ENCODE measurements at places on chromosomes 1 and 21.

DNA sequence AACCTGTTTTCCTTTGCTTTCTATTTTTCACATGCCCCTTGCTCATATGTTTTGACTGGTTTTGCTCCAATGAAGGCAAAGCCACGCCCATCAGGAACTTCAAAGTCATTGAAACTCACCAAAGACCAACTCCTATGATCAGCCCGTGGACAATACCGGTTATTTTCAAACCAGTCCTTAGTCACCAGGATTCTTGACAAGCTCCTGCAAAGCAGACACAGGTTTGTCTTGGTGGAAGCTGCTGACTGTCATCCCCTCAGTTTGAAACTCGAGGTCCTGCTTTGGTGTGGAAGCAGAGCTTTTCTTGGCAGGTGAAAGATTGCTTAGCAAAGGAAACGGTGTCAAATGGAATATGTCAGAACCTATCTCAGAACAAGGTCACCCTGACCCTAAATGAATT, 384.7 kb upstream of the CXADR start:
- ATAC-seq: no peak

DNA sequence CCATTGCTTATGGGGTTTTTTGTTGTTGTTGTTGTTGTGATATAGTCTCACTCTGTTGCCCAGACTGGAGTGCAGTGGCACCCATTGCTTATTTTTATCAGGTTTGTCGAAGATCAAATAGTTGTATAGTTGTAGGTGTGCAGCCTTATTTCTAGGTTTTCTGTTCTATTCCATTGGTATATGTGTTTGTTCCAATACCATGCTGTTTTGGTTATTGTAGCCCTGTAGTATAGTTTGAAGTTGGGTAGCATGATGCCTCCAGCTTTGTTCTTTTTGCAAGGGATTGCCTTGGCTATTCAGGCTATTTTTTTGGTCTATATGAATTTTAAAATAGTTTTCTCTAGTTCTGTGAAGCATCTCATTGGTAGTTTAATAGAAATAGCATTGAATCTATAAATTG, 11.6 kb downstream of the ZNF678 start:
- no peak for ATAC-seq

DNA sequence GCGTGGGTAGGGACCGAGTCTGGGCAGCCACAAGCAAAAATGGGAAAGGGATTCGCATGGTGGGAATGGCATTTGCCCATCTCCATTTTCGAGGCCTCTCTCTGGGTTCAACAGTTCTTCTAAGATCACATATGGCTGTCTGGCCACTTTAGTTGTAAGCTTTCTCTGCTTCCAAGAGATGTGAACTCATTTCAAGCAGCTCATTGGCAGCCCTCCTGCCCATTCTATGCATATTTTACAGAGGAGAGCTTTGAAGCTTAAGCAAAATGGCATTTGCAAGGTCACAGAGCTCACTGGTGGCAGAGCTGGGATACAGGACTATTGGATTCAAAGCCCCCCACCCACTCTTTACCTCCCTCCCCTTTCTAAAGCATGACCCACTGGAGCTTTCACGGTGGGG, 93.7 kb downstream of the HHIPL2 start:
- no peak for ATAC-seq

DNA sequence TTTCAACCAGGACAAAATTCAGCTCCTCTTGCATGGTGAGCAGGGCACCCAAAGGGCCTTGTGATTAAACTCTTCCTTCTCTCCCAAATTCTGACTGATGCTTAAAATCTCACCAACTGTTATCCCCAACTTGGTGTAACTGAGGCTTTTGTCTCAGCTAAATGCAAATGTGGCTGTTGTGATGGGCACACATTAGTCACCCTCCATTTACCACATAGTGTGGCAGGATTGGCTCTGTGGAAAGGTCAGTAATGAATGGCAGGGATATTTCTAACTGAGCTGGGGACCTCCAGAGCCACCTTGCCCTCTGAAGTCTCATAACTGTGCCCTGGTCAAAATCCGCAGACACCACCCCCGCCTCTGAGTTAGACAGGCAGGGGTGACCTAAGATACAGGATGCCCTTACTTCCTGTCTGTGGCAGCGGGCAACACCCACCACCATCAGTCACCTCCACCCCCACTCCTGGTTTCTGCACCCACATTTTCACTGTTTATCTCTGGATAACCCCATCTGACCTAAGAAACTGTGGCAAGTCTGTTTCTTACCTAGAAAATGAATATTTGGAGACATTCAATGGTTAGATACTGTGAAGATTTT, 25.4 kb upstream of the RGS16 start:
- no peak for ATAC-seq

DNA sequence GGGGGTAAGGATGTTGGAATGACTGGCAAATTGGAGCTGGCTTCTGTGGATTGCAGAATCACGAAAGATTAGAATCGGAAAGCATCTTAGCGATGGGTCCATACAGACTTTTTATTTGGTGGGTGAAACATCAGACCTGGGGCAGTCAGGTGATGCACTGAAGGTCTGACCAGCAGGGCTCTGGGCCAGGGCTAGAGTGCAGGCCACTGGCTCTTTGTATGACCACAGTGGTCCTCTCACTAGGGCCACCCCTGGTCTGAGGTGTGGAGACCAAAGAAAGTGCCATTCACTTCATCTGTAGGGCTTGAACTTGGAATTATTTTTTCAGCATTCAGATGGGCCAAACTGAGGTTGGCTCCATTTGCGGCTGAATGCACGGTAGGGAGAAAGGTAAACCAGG, 306.4 kb downstream of the RPS6KC1 start:
- no peak for ATAC-seq

DNA sequence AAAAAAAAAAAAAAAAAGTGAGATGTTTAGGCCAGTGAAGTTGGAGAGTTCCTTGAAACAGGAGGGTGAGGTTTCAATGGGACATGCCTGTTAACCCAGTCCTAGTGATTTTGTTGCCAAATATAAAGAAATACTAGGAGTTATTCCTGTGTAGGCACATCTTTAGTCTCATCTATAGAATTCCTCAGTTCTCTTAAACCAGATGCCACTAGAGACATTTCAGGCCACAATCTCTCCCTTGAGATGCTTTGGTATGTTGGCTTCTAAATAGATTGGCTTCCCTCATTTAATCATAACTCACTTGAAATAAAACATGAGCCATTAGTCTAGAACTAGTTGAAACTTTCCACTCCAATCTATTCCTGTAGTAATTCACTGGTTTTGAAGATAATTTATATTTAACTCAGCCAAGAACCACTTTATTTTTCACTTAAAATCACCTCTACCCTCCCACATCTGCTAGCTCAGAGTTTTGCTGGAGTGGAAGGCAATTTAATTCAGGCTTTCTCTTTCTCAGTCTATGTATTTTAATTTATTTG, 29.8 kb downstream of the GPR137B start:
- ATAC-seq: peak; percentile 78

- ATAC-seq: peak; percentile 52
These were observed 64.3 kb downstream of the OPTC start for GRCh38 chr1:203558064-203558760.

DNA sequence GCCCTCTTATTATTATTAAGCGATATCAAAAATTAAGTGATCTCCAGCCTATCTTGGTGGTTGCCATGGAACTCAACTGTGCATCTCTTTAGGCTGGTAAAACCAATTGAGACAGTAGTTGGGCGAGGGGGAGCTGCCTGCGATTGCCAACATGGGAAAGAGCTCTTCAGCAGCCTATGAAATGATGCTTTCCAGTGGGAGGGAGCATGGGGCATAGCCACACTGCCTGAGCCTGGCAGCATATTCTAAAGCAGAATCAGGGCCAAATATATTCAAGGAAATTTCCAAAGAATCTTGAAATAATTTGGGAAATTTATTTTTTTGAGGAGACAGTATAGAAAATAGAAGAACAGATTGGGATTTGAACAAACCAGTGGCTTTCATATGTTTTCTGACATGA, 126.9 kb upstream of the DNAH14 start:
- ATAC-seq: no peak

GRCh38 chr1:52145137-52145536, 3.2 kb downstream of the ZFYVE9 start:
- no peak for ATAC-seq

DNA sequence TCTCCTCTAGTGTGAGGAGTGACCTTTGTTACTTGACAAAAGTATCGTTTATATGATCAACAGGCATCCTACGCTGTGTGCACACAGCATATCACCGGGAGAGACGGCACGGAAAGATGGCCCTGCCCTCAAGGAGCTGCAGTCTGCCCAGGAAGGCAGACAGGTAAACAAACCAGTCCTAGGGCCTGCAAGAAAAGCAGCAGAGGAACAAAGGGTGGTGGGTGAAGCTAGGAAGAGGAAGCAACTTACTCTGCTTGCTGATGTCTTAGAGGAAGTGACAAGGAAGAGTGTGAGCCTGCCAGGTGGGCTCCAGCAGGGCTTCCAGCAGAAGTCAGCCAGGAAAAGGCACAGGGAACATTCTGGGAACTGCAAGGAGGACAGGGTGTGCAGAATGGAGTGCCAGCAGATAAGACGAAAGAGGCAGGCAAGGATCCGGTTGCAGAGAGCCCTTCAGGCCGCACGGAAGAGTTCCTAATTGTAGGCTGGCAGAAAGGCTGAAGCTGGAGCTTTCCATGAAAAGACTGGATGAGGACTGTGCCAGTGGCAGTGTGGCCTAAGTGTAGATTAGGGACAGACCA, 106.7 kb downstream of the SLC45A1 start:
- ATAC-seq: no peak

All from SK-N-SH treated with all-trans-retinoic acid at 6 μM for 48 hours (cell line).